Lower lobe of right lung (tissue), 2 donors: ENCODE measurements at places on chromosomes 6 and 20. TPM values are rescaled to one million over a fixed set of nuclear protein-coding genes. Genes with fewer than 3 reads are reported as not detected.

PRDM13 gene
- not detected for total RNA-seq

FAM83D gene
- 0.71 TPM for total RNA-seq

C20orf96 gene
- total RNA-seq: 11.6 TPM

VSX1 gene
- total RNA-seq: not detected

DLL1 gene
- total RNA-seq: 12.9 TPM

SLC26A8 gene
- 1.2 TPM for total RNA-seq

MAP1LC3A gene
- total RNA-seq: 51.6 TPM
